AG10803 (cell line): ENCODE measurements at places on chromosomes 7 and 10.

DNA sequence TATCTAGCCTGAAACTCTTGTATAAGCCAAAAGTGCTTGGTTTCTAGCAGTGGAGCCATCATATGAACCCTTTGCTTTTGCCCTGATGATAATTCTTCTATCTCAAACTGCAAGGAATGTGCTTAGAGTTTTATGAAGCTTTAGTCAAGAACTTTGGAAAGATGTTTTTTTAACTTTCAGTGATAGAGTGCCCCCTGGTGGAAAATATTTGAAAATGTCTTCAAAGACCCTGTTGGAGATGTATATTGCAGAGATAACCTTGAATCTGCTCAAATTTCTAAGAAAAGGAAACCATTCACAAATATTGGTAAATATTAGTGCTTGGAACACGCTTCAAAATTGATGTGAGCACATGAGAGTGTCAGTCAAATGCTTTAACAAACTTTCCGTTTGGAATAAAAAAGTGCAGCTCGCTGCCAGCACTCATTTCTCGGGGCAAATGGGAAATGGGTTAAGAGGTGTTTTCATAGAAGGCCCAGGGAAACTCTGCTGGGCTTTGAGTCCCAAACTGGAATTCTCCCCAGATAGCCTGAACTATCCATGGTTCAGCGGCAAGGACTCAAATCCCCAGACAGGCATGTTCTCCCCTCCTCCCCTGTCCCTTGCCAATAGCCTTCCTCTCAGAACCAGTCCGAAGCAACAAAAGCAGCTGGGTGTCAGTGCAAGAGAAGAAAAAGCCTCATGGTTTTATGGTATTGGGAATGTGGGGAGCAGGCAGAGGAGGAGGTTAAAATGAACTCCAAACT lies 129.3 kb downstream of the MYOF start:
- peak; percentile 51 for DNase-seq

DNA sequence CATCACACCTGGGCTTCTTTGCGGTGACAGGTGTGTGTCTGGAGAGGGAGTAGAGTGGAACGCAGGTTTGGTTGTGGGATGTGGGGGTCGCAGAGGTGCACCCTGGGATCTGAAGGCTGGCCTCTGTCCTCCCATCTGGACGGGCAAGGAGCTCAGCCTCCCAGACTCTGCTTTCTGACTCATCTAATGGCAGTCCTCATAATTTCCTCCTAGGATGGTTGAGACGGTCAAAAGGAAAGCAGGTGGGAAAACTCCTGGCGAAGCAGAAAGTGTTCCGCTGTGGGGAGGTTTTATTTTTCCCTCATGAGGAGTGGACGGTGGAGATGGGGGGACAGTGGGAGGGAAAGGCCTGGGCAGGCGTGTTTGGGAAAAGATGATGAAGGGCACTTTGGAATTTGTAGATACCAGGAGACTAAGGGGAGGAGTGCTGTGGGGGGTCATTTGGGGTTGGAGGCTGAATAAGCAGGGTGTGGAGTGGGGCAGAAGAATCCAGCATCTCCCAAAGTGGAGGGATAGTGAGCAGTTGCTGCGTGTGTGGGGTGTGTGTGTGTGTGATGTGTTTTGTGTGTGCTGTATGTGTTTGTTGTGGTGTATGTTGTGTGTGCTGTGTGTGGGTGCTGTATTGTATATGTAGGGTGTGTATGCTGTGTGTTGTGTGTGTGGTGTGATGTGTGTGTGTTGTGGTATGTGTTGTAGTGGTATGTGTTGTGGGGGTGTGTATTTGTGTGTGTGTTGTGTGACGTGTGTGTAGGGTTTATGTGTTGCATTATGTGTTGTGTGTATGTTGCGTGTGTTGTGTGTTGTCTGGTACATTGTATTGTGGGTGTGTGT lies 97.2 kb upstream of the PODXL start:
- peak; percentile 31 for DNase-seq

GRCh38 chr7:117975476-117975875 lies 102.2 kb upstream of the CTTNBP2 start:
- DNase-seq: no peak

GRCh38 chr10:63423494-63423893 lies 42.3 kb downstream of the JMJD1C start:
- peak; percentile 24 for DNase-seq

DNA sequence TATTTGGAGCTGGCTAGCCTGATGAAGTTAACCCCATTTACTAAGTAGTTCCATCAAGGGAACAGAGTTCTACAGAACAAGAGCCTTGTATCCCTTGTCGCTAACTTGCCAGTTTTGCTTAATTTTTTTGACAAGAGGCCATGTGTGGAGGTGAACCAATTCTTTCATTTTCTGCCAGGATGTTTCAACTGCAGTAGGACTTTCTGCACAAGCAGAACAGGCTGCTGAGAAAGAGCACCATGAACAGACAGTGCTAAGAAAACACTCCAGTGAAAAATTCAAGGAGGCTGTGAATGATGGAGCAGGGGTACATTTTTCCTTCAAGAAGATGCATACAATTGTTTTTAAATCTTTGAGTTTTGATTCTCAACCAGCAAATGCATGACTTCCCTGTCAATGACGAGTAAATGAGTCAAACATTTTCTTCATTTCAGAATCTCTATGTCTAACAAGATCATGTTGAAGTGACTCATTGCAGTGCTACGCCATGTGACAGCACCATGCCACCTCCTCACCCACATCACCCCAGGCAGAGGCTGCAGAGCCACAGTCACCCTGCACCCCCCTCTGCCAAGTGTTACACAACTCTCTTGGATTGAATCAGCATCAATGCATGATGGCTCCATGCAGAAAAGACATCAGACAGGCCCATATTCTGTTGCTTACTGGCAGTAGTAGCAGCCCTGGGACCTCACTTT lies 193.1 kb downstream of the COBL start:
- DNase-seq: peak; percentile 92

DNA sequence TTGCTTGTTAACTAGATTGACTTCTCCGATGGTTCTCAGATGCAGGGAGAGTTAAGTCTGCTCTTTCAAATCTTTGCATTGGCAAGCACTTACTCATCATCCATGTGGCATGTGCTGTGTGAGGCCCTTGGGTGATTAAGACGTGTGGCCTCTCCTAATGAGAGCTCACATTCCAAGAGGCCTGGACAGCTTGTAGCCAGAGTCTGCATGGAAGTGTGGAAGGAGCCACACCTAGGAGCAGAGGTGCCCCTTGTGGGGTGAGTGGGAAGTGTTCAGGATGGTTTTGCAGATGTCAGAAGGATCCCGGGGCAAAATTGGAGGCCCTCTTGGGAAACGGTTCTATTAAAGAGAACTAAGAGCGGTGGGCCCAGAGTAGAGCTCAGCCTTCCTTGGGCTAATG lies 225.9 kb downstream of the PAXIP1 start:
- peak; percentile 3 for DNase-seq

DNA sequence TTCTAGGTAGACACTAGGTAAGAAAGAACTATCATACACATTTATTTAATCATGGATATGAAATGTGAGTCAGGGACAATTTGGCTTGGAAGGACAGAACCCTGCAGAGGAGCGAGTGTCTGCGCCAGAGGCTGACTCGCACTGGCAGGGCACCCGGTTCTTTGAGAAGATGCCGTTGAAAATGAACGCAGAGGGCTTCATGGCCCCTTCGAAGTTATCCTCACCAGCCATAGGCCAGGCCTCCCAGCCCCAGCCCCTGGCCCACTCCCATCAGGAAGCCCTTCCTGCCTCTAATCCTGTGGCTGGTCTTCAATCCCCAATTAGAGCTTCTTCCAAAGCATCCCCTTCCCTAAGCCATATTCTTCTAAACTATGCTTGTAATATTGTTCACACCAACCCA lies 239.8 kb downstream of the TCERG1L start:
- DNase-seq: no peak

DNA sequence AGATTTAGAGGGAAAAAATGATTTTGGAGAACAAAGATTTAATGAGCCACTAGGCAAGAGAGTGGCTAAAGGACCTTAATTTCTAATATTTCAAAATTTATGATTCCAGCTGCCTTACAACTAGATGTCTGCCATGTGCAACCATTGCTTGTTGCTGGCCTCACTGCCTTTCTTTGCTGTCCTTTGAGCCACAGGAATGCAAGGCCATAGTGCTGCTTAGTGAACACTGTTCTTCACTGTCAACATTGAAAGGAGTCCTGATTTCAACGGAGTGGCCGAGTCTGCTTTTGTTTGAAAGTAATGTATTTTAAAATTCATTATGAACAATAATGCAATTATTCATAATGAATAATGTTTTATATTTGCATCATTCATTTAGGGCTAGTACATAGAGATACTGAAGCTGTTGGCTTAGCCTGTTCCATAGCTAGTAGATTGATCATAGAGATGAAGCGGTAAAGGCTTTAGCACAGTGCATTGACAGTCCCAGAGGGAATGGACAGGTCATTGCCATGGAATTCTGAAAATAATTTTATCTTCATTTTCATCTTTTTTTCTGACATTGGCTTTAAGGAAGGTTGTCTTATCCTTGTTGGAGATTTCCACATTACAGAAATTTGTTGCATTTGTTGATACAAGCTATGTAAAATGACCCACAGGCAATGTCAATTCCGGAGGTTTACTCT lies 544.1 kb downstream of the AUTS2 start:
- no peak for DNase-seq

DNA sequence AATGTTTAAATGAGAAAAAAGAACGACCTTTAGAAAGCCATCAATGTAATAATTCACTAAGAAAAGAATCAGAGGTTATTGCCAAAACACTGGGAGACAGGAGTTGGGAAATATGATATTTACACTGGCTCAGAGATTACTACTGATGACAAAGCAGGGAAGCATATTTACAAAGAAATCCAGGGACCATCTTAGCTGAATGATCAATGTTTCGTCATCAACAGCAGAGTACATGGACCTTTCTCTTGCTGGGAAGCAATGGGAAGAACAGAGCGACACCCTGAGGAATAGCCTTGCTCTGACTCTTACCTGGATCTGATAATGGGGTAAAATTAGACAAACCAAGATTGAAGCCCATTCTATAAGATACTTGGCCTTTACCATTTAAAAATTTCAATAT lies 1293.5 kb downstream of the XPNPEP1 start:
- peak; percentile 33 for DNase-seq
